Stomach (tissue), 19 donors: ENCODE measurements at places on chromosomes 4 and X.
A peak's percentile ranks its signal among the peaks of the same experiment; 100 is the strongest.

DNA sequence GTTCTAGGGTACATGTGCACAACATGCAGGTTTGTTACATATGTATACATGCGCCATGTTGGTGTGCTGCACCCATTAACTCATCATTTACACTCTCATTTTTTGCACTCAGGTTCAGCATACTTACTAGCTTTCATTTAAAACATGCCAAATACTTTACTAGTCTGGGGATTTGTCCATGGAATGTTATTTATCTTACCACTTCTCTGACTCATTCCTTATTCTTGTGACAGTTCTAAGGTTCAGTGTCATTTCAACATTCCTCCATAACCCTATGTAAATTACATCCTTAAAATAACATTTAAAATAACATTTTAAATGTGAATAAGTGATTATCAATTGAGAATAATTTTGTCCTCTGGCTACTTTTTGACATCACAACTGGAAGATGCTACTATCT is 19.5 kb upstream of the SYTL5 start:
- no peak for DNase-seq

DNA sequence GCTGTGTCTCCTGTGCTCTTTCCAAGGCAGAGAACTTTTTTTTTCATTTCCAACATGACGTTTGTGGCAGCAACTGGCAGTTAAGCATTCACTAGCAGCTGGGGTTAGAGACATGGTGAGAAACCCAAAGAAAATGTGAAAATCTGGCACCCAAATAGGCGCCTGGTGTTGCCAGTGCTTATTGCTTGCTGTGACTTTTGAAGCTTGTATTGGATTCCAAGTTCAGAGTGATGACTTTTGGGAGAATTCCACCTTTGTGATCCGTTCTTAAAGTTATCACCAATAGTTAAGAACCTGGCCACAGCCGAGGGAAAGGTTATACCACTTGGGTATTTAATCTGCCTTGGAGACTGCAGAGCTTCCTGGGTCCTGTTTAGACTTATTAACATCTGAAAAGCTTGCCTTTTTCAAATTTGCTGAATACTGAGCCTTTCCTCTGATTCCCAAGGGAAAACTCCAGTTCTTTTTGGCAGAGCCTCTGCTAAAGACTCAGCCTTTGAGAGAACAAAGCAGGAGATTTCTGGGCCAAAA is 101.0 kb downstream of the OPHN1 start:
- no peak for DNase-seq

DNA sequence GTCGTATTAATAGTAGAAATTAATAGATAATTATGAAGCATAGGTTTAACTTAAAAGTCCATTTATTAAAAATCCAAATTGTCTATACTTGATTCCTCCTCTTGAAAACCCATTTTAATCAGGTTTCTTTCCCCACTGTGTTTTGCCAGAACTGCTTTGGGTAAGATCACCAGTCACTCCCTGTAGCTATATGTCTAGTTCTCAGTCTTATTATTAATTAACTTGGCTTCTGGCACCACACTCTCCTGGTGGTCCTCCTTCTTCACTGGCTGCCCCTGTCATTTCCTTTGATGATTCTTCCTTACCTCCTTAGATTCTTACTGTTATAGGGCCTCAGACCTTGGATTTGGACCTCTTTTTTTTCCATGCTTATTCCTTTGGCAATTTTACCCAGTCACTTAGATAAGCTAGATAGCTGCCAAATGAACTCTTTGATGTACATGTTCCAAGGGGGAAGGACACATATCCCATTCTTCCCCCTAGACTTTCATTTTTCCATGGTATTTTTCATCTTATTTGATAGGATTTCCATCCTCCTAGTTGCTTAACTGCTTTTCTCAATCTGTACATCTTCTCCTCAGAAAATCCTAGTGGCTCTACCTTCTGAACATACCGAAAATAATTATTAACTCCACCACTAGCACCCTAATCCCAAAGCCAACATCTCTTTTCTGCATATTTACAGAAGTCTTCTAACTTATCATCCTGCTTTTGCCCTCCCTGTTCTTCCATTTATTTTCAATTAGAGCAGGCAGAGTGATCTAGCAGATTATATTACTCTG is 24.5 kb downstream of the GIMD1 start:
- DNase-seq, result no peak

- no peak for DNase-seq
These were observed 45.6 kb upstream of the USP46 start for GRCh38 chr4:52704661-52705060.

- DNase-seq, result no peak
These were observed 21.1 kb downstream of the CORIN start for GRCh38 chr4:47816748-47817147.

GRCh38 chr4:2930135-2930757 is 33.0 kb downstream of the NOP14 start:
- DNase-seq, result peak; percentile 75

DNA sequence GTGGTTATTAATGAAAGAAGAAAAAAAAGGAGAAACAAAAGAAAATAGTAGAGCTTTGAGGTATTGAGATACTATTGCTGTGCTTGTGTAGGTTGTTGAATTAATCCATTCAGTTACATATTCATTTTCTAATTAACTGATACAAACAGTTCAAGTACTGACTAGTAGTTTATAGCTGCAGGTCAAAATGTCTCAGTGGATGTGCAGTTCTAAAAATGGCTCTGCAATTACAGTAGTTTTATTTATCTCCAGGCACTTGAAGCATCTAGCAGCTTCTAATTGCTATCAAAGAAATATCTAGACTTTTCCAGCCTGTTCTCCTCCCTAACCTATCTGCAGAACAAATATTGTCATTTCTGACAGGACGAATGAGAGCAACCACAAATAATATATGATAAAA is 1887.7 kb upstream of the PCDH7 start:
- no peak for DNase-seq

GRCh38 chrX:41781500-41781899 is 57.5 kb downstream of the GPR82 start:
- no peak for DNase-seq

GRCh38 chr4:85565761-85566480 is 91.0 kb downstream of the ARHGAP24 start:
- DNase-seq, result no peak

DNA sequence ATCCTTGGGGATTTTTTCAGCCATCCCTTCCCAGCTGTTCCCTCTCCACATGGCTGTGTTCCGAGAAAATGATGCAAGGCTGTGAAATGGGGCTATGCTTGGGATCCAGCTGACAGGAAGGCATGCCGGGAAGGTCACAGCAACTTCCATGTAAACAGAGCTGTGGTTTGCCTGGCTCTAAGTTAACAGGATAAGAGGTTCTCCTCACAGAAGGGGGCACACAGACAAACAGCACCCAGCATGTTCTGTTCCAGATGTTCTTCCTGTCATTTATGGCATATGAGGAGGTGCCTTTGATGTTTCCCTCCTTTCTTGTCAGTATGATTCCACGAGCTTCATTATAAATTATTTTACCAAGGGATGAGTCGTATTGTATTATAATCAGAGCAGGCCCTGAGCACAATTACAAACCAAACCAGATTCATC is 220.7 kb downstream of the ANTXR2 start:
- peak; percentile 22 for DNase-seq

DNA sequence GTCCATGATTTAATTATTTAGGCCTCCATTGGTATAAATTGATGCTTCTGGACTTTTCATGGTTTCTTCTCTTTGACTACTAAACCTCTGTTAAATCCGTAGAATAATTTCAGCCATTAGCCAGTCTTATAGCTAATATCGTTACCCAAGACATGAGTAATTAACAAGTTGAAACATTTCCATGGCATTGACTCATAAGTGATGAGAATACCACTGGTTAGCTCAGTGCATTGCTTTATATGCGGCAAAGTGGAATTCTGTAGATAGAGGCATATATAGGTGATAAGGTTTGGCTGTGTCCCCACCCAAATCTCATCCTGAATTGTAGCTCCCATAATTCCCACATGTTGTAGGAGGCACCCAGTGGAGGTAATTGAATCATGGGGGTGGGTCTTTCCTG is 80.6 kb downstream of the VCX2 start:
- no peak for DNase-seq

- no peak for DNase-seq
These were observed 2.4 kb downstream of the SRD5A3 start for GRCh38 chr4:55348466-55348865.

- no peak for DNase-seq
These were observed 842.8 kb downstream of the CCSER1 start for GRCh38 chr4:90970021-90970420.

GRCh38 chrX:129724754-129725153 is 14.0 kb upstream of the XPNPEP2 start:
- DNase-seq, result no peak

DNA sequence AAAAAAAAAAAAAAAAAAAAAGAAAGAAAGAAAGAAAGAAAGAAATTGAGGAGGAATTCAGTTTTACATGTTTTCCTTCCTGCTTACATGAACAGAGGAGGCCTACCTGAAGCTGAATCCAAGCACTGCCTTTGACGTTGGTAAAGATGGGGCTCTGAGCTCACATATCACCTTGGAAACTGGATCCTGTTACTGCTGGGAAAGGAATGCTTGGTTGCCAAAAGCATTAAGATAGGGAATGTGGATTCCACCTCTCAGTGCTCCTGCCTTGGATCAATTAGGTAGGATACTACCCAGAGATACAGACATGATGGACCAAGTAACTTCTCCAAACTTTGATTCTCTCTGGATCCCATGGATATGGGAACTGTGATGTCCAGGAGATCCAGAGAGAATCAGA is 50.6 kb downstream of the NHS start:
- DNase-seq, result no peak

- DNase-seq, result no peak
These were observed 47.6 kb downstream of the NHSL2 start for GRCh38 chrX:71958281-71958675.

DNA sequence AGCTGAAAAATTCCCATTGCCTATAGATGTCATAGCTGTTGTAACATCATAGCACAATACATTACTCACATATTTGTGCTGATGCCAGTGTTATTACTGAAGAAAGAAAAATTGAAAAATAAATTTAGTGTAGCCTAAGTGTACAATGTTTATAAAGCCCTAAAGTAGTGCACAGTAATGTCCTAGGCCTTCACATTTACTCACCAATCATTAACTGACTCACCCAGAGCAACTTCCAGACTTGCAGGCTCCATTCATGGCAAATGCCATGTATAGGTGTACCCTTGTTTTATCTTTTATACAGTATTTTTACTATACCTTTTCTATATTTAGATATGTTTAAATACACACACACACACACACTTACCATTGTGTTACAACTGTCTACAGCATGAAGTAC is 265.4 kb upstream of the MAGEB18 start:
- DNase-seq, result no peak

DNA sequence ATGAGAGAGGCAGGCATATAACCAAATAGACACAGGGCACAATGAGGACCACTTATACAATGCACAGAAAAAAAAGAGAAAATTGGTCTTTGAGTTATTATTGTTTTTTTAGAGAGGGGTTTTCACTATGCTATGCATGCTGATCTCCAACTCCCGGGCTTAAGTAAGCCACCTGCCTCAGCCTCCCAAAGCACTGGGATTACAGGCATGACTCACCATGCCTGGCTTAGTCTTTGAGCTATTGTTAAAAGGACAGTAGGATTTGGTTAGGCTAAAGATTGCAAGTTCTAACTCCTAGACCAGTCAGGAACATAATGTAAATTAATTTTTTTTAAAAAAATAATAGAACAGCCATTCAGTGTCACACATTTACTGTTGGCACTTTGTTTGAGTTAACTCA is 340.1 kb downstream of the GPAT3 start:
- no peak for DNase-seq

DNA sequence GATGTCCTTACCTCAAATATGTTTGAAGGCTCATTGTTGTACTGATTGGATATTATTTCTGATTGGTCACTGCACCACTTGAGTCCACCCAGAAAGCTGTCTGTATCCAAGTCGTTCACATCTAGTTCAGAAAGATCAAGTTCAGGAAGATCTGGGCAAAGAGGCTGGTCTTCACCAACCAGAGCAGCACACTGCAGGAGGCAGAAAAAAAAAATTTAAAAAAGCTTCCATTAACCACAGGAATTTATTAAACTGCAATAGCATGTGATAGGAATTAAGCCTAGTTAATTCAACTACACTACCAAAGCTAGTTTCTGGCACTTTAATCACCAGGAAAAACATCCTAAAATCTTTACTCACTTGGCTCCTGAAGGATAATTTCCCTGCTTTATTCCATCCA is 5.1 kb downstream of the PPARGC1A start:
- DNase-seq, result no peak

- DNase-seq, result no peak
These were observed 43.2 kb downstream of the EXOC1 start for GRCh38 chr4:55896622-55897021.
